ENCODE measurements at places on chromosomes 1 and 21. TPM values are rescaled to one million over a fixed set of nuclear protein-coding genes. Genes with fewer than 3 reads are reported as not detected.

C4BPA gene
- total RNA-seq: 0.51 TPM

CBS gene
- total RNA-seq: 4.5 TPM

CCDC17 gene
- total RNA-seq: 4.7 TPM

HJV gene
- total RNA-seq: not detected

FAM72B gene
- 4.2 TPM for total RNA-seq

Measured in spleen (tissue), 13 donors.